ENCODE measurements at places on chromosomes 5 and 9. TPM values are rescaled to one million over a fixed set of nuclear protein-coding genes. Genes with fewer than 3 reads are reported as not detected.

DNA sequence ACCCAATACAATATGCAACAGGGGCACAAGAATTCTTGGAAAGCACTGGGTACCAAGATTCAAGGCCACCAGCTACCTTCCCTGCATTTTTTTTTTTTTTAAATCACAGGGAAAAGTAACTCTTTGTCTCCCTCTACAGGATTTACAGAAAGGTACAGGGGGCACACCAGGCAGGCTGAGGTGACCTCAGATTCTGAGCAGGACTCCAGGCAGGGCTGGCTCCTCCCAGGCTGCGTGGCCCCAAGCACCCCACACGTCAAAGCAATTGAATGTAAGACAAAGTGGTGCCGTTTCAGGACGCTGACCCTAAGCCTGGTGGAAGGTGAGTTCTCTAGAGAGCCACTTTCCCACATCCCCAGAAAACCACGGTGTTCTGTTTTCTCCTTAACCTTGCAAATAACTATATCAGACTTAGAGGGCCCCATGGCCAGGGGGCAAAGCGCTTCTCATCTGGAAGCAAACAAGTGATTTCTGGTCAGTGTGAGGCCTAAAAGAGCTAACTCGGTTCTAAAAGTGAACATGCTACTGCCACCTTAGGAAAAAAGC is 222.6 kb downstream of the ROR2 start:
- DNase-seq = no peak

- no peak for DNase-seq
Observed at GRCh38 chr5:150278916-150279315, 10.7 kb downstream of the CAMK2A start.

- no peak for DNase-seq
Observed at GRCh38 chr9:125744616-125745015, 2.6 kb upstream of the PBX3 start.

DNA sequence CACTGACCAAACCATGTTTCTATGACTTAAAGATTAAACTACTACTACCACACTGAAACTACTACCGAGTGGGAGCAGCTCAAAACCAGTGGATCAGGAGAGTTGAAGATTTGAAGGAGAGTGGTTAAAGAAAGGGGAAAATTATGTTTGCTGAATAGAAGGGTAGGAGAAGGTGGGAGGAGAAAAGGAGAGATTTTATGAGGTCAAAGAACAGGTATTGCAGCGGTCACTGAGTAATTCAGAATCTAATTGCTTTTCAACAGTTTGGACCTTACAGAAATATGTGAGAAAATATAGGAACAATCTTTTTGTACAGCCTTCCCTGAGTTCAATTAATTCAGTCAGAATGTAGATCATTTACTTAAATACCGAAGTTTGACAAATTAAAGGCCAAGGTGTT is 24.6 kb downstream of the EDIL3 start:
- DNase-seq = no peak

GRCh38 chr9:111928359-111928720 is 31.7 kb downstream of the UGCG start:
- no peak for DNase-seq

DNA sequence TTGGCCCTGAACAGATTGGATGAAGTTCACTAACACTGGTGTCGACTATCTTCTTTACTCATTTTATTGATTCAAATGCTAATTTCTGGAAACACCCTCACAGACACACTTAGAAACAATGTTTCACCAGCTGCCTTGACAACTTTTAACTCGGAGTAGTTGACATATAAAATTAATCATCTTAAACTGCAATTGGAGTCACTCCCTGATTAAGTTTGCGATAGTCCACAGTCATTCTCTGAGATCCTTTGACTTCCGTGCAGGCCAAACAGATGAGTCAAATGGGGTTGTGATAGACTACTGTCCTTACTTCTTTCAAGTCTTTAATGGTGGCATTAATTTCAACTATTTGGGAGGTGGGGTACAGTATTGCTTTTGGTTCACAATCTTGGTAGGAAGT is 114.4 kb upstream of the PCSK1 start:
- DNase-seq = no peak

- DNase-seq = no peak
Observed at GRCh38 chr5:56810826-56811225, 4.5 kb upstream of the MAP3K1 start.

DNA sequence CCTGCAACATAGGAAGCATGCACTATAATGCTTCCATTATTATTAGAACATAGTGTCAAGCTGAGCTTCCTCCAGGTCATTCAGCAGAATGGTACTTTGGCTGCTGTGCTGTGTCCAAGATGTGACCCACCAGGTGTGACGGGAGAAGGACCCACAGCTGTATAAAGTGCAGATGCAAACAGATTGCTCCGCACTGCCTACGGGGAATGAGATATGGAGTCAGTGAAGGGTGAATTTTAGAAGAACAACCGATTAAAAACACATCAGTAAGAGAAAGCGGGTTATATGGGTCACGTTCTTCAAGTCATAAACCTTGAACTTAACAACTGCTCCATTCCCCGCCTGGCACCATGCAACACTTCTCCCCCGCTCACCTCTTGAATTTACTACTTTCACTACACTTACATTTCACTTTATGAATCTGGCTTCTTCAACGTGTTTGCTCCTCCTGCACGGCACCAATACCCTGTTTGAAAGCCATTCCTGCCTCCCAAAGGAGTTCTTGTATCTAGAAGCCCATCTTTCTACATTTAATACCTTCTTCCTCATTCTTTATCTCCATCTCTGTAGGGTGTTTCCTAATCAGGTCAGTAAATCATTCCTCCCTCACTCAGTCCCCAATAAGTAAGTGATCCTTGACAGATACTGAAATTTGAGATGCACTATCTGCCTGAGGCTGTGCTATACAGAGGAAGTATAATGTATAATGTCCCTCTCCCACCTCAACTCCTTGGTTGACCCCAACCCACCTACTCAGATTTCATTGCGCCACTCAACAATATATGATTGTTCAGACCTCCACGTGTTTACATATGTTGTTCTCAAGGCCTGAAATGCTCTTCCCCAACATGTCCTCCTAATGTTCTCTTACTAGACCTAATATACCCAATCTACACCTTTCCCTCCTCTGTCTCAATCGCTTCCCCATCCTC is 25.9 kb downstream of the BRINP1 start:
- DNase-seq = no peak

DNA sequence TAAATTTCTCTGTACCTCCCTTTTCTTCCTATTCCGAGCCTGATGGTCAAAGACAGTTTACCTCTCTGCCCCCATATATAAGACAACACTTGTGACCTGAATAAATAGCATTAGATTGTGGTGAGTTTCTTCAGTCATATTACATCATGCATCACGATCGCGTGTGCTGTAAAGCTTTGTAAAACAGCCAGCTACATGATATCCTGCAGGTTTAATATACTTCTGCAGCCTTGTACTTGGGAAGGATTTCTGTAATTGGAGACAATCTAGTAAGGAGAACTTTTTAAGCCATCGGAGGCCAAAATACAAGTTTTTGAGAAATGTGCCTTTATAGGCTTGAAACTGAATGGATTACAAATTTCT is 711.8 kb upstream of the WWC1 start:
- no peak for DNase-seq

GRCh38 chr5:39216631-39217030 is 2.7 kb downstream of the FYB1 start:
- no peak for DNase-seq

- no peak for DNase-seq
Observed at GRCh38 chr5:167624053-167624452, 667.4 kb upstream of the WWC1 start.

- DNase-seq = peak; percentile 44
Observed at GRCh38 chr5:139272471-139273321, 20.8 kb upstream of the MATR3 start.

DNA sequence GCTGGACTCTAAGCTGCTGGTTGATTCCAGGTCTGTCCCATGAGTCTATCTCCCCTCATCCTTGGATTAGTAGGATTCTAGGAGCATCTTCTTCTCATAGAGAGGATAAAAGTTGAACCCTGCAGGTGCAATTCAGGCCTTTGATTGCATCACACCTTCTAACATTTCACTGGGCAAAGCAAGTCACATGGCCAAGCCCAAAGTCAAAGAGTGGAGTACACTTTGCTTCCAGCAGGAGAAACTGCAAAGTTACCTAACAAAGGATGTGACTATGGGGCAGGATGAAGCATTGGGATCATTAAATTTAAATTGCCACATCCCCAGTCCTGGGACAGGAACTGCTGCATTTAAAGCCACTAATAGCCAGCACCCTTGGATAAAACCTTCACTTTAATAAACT is 51.0 kb upstream of the EGFLAM start:
- no peak for DNase-seq

DNA sequence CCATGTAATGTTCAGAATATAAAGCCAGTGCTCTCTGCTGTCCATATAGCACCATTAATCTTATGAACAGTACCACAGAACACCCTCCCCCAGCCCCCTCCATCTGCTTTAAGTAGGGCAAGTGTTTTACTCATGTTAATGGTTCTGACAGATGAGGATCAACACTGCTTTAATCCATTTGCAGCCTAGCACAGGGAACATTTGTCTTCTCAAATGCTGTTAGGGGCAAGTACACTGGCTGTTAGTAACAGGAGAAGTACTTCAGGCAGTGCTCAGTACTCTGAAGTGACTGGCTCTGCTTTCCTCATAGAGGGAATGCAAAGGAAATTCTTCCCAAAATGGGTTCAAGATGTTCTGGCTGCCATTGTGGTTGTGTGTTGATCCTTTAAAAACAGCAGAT is 202.6 kb downstream of the DCP2 start:
- no peak for DNase-seq

- DNase-seq = no peak
Observed at GRCh38 chr5:175620527-175620926, 37.3 kb upstream of the HRH2 start.

- DNase-seq = no peak
Observed at GRCh38 chr9:114002271-114002985, 75.7 kb downstream of the AMBP start.

- DNase-seq = no peak
Observed at GRCh38 chr5:64800926-64801325, 32.2 kb downstream of the CWC27 start.

DNA sequence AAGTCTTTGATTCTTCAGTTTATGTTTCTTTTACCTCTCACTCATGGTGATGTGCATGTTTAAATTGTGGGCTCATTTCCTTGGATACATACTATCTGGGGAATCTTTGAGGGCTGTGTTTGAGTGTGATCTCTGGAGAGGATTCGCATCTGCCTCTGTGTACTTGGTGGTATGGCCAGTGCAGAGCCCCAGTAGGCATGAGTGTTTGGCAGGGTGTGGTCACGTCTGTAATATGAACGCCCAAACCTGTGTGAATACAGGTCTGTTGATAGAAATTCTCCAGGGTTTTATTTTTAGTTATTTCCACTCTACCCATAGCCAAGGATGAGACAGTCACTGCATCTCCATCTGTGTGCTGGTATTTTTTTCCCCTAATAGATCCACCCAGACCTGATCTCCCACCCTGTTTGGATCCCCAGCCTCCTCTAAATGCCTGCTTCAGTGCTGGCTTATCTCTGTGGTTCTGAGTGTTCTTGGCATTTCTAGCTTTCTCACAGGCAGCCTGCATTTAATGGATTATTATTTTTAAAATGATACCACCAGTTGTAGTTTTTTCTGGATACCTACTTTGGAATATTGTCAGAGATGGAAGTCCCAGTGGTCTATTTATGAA is 37.5 kb downstream of the TJP2 start:
- DNase-seq = no peak

DNA sequence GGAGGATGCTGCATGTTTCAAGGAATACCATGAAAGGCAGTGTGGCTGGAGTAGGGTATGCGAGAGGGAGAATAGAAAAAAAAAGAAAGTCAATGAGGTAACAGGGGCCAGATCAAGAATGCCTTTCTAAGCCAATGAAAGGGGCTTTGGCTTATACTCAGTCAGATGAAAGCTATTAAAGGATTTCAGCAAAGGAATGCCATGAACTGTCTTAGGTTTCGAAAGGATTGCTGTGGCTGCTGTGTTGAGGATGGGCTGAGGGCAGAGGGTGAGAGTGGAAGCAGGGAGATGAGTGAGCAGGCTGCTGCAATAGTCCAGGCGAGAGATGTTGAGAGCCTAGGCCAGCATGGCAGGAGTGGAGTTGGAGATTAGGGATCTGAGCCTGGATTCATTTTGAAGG is 135.4 kb upstream of the CKMT2 start:
- no peak for DNase-seq

GRCh38 chr9:4080921-4081895 is 218.7 kb downstream of the GLIS3 start:
- no peak for DNase-seq

- no peak for DNase-seq
Observed at GRCh38 chr9:27533311-27533710, 3.7 kb upstream of the MOB3B start.

- DNase-seq = no peak
Observed at GRCh38 chr9:126205845-126206498, 120.7 kb upstream of the MVB12B start.

GRCh38 chr5:78888580-78889368 is 96.3 kb downstream of the ARSB start:
- no peak for DNase-seq

GRCh38 chr5:157469073-157469472 is 9.1 kb downstream of the NIPAL4 start:
- no peak for DNase-seq

DNA sequence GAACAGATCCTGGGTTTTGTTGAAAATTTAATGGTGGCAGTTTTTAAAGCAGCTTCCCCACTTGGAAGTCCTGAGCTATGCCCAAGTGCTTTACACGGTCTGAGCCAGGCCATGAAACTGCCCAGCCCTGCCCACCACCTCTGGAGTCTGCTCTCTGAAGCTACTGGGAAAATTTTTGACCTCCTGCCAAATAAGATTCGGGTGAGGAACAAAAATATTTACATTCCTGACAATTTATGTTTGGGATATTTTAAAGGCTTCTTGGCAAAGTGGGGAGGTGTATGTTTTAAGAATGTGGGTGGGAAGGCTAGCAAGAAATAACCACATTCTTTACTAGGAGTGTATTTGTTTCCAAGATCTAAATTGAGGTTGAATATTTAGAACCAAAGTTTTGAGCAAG is 50.0 kb downstream of the HACD4 start:
- no peak for DNase-seq

DNA sequence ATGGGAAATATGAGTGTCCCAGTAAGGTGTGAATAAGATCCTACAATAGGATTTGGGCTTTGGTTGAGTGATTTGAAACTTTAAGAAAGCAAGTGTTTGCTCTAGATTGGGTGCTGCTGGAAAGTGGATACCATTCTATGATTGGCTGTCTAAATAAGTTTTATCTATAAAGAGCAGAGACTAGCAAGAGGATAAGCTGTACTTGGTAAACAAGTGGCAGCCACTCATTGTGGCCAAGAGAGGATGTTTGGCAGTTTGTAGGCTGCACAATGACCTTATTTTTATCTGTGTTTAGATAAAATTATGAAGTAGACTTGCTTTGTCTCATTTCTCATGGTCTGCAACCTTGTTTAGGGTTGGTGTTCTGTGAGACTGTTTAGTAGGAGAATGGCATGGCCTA is 341.6 kb upstream of the PIK3R1 start:
- DNase-seq = no peak

- DNase-seq = no peak
Observed at GRCh38 chr9:137744632-137745183, 125.9 kb downstream of the EHMT1 start.

ORM2 gene
- not detected for polyA plus RNA-seq

NR5A1 gene
- polyA plus RNA-seq = not detected

CLIC3 gene
- polyA plus RNA-seq = 16.9 TPM

FAM221B gene
- not detected for polyA plus RNA-seq

IFNA2 gene
- not detected for polyA plus RNA-seq

ARAP3 gene
- not detected for polyA plus RNA-seq

ROR2 gene
- not detected for polyA plus RNA-seq

HRCT1 gene
- not detected for polyA plus RNA-seq

CSF2 gene
- not detected for polyA plus RNA-seq

TAF11L10 gene
- not detected for polyA plus RNA-seq

ENG gene
- 5.4 TPM for polyA plus RNA-seq

FRMD3 gene
- 0.08 TPM for polyA plus RNA-seq

ANKRD20A1 gene
- polyA plus RNA-seq = 0.23 TPM
